DMS53 (cell line): ENCODE measurements at places on chromosomes 7 and 10.

GRCh38 chr10:68566955-68567354 is 6.8 kb downstream of the TET1 start:
- no peak for DNase-seq

DNA sequence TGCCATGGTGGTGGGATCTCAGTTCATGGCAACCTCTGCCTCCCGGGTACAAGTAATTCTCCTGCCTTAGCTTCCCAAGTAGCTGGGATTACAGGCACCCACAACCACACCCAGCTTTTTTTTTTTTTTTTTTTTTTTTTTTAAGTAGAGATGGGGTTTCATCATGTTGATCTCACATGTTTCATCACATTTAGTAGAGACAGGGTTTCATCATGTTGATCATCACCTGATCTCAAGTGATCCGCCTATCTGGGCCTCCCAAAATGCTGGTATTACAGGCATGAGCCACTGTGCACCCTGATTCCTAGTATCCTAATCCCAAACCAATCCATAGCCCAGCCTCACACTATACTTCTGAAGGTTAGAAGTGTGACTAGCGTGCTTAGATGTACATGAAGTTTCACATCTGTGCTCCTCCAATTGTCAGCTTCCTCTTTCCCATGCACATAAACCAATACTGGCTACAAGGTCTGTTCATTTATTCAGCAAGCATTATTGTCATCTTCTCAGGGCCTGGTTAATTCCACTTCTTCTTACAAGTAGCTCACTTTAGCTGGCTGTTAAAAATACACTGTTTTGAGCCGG is 6.8 kb upstream of the NAT16 start:
- no peak for DNase-seq

DNA sequence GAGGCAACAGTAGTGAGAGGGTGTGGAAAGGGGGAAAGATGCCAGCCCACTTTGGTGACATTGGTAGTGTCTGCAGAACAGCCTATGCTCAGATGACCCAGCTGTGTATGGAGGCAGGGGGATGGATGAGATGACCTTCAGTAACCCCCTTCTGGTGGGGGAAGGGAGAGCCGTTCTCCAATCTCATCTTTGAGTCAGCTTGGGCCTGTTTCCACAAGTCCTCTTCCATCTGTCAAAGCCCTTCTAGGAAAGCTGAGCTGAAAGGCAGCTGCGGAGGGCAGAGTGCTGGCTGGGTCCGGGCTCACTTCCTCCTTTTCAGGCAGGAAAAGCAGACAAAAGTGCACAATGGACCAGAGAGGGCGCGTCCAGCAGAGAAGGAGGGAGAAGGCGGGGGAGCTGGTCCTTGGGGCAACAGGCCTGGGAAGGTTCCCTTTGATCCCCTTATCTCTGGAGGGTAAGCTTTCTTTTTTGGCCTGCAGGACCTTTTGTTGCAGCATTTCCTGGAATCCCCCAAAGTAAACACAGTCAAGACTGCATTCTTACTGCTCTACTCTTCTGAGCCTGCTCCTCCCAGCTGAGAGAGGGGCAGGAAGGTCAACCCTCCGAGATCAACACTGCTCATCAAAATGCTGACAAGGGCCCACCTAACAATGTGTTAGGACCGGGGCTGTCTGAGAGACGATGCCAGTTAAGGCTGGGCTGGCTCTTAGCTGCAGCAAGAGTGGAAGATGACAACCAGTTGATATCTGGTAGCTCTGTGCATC is 1.2 kb upstream of the LRMDA start:
- no peak for DNase-seq

GRCh38 chr7:44631458-44632115 is 25.2 kb downstream of the OGDH start:
- no peak for DNase-seq

- DNase-seq, result no peak
Measured at GRCh38 chr10:127907411-127908105, 655 bp downstream of the PTPRE start.

- DNase-seq, result peak; percentile 23
Measured at GRCh38 chr7:111796671-111797070, 234.4 kb upstream of the IMMP2L start.

GRCh38 chr10:106714734-106715555 is 449.6 kb downstream of the SORCS1 start:
- DNase-seq, result no peak

DNA sequence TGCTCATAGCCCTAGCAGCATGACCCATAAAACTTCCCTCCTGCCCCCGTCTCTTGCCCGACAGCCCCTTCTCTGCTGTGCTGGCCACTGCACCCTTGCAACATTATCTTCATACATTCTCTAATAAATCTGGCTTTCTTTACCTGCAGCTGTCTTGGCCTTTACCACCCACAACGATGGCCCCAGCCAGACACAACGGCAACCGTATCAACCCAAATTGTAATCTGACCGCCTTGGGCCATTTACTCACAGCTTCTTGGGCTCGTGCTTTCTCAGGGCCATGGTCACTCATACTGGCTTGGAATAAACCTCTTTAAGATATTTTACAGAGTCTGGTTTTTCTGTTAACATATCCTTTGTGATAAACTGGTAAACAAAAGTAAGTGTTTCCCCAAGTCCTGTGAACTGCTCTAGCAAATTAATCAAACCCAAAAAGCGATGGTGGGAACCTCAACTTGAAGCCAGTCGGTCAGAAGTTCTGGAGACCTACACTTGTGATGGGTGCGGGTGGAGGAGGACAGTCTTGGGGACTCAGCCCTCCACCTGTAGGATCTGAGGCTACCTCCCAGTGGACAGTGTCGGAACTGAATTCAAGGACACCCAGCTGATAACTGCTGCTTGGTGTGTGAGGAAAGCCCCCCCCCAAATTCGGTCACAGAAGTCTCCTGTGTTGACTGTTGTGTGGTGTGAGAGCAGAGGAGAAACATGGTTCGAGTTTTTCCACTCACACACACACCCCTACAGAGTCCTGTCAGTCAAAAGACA is 87.6 kb upstream of the ATP6V0A4 start:
- peak; percentile 41 for DNase-seq

DNA sequence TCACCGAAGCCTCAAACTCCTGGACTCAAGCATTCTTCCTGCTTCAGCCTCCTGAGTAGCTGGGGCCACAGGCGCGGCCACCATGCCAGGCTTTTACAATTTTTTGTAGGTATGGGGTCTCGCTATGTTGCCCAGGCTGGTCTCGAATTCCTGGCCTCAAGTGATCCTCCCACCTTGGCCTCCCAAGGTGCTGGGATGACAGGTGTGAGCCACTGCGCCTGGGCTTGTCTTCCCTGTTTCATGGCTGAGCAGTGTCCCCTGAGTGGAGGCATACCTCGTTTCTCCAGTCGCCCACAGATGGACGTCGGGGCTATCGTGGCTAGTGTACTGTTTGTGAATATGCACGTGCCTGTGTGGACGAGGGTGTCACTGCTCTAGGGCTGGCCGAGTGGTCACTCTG is 11.3 kb downstream of the INPP5A start:
- DNase-seq, result no peak

DNA sequence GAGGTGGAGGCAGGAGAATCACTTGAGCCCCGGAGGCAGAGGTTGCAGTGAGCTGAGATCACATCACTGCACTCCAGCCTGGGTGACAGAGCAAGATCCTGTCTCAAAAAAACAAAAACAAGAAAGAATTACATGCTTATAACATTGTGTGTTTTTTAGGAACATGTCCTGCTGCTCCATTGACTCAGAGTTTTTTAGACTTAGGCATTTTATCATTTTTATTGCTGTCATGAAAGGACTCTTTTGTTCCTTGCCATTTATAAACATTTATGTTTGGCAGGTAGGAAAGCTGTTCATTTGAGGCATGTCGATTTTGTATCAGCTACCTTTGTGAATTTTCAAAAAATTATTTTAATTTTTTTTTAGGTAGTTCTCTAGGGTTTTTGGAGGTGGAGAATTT is 20.3 kb downstream of the COL26A1 start:
- DNase-seq, result no peak

DNA sequence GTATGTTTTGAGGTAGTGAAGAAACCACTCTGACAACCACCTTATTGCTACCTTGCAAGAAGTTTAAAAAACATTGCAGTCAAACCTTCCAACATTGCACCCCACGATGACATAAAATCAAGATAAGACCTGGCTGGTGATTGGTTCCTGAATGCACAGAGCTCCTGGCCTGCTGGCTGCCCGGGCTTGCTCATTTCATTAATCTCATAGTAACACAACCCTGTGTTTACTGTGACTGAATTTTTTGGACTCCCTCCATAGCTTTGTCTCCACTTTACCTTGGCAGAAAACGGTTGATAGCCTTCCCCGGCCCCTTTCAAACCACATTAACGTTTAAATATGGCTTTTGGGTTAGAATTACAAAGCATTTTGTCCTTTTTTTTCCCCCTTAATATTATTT is 27.5 kb downstream of the VWA2 start:
- DNase-seq, result no peak

DNA sequence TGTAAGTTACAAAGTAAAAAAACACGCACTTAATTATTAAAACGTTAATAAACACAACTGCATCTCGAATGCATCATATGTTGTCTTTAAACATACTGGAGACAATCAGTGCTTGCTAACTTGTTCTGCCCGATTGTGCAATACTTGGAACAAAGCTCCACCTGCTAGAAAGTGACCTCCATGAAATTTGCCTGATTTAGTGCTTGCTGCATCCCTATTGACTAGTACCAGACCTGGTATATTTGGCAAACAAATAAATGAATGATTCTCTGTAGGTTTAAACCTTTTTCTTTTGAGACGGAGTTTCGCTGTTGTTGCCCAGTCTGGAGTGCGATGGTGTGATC is 6.2 kb downstream of the BZW2 start:
- peak; percentile 25 for DNase-seq

DNA sequence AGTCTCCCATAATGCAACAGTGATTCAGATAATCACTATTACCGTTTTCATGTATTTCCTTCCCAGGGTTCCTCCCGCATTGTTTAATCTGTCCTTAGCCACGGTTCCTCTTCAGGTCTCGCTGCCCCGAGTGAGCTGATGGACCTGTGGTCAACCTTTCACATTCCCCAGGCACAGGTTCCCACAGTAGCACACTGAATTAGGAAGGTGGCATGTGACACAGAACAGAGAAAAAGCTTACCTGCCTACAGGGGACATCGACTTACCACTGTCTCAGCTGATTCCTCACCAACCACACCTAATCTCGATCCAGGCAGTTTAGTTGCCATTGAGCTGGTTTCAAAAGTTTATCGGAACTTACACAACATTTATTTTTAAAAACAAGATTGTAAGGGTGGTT is 72.2 kb downstream of the MTURN start:
- peak; percentile 36 for DNase-seq

DNA sequence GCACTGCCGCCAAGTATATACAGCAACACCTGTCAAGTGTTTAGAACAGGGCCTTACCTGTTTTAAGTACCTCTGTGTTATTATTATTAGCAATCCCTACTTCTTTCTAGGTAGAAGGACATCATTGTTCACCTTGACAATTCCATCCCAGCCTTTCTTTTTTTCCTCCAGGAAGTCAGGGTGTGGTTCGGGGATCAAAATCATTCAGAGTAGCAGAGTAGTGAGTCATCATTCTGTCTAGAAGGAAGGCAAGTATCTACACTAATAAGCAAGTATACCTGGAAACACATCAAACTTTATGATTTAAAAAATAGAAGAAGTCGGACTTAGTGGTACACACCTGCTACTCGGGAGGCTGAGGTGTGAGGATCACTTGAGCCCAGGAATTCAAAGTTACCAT is 25.5 kb upstream of the CAPZA2 start:
- DNase-seq, result peak; percentile 14

DNA sequence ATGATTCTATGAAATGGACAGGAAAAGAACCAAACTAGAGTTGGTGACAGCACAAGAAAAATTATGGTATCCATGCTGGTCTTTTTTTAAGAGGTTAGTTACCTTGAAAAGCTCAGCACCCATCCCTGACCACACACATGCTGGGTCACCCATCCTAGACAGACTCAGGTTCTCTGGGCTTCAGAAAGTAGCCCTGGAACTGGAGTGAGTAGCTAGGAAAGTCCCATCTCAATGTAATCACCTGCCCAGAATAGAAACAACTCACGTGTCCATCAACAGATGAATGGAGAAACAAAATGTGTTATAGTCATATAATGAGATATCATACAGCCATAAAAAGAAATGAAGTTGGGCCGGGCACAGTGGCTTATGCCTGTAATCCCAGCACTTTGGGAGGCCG is 37.0 kb downstream of the GSDME start:
- DNase-seq, result no peak

- DNase-seq, result no peak
Measured at GRCh38 chr7:108372618-108373017, 83.6 kb downstream of the NRCAM start.

GRCh38 chr7:84191842-84192241 is 2.7 kb downstream of the SEMA3A start:
- DNase-seq, result peak; percentile 24

GRCh38 chr7:56091591-56091990 is 1.2 kb downstream of the PHKG1 start:
- DNase-seq, result no peak

DNA sequence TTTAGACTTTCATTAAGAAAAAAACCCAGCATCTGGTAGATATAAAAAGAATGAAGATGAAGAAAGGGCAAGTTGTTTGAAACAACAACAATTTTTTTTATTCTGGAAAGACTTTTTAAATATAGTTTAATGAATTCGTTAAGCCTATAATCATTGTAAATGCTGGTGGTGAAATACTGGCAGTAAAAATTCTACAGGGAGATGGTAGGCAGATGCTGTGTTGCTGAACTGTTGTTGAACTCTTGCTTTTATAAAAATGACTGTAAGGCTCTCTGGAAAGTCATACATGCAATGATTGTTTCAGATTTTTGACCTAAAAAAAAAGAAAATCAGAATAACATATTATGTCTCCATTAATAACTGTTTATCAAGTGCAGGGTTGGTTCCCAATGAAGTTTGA is 39.0 kb downstream of the SCIN start:
- no peak for DNase-seq

DNA sequence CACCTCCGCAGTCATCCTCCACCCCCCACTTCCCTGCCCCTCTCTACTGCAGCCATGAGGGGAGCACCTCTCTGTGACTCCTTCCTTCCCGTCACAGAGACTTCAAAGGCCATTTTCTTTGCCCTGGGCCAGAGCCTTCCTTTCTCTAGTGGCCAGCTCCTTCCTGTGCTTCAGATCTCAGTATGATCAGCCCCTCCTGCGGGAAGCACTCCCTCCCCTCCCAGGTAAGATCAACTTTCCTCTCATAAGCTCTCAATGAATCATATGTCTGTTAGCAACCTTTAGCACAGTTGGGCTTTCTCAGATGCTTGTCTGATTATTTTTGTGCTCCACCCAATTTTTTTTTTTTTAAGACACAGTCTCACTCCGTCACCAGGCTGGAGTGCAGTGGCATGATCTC is 241.0 kb upstream of the PRSS1 start:
- no peak for DNase-seq

DNA sequence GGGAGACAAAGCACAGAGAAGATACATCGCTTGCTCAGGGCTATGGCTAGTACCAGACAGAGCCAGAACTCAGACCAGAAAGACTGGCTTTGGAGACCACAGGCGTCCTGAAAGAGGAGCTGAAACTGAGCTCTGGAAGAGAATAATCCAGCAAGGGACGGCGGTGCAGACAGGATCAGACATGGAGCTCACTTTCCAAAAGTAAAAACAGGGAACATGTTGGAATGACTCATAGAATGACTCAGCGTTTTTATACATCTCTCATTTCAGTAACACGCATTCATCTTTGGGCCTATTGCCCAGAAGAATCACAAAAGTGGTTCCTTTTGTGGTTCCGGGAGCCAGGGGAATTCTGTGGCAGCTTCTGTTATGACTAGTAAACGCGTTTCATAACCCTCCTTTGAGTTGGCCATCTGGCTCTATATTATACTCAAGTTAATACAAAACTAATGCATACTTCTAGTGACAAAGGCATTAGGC is 37.2 kb downstream of the PLEKHS1 start:
- DNase-seq, result peak; percentile 63

GRCh38 chr10:127920306-127921074 is 13.6 kb downstream of the PTPRE start:
- no peak for DNase-seq
